ENCODE measurements at places on chromosomes 3 and 15.

- no peak for DNase-seq
Observed at GRCh38 chr15:83163032-83163431, 44.6 kb downstream of the HDGFL3 start.

DNA sequence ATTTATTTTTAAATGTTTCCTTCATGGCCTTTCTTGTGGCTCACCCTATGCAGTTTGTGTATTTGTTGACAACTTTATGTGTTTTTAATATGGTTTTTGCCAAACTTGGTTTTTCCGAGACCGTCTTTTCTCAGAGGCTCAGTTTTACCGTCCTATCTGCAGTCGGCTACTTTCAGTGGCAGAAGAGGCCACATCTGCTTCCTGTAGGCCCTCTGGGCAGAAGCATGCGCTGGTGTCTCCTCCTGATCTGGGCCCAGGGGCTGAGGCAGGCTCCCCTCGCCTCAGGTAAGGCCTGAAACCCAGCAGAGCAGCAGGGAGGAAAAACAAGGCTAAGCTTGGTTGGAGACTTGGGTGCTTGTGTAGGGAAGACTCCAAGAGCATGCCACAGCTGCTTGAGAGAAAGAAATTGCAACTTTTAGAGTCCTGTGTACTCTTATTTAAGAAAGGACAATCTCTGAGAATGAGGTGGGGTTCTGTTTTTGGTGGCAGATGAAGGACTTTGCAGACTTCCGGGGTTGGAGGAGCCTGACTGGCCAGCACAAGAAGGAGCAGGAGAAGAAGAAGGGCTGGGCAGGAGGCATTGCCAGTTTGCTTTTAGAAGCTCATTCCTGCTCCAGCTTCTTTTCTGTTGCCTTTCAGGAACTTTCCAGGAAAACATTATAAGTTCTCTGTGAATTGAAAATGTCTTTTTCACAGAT lies at the start of gene TIGIT:
TSS of gene TIGIT (plus strand) at position 191 of the 698 bp plus-strand sequence. CDS start at position 225, 34 bp downstream.
- DNase-seq: no peak

DNA sequence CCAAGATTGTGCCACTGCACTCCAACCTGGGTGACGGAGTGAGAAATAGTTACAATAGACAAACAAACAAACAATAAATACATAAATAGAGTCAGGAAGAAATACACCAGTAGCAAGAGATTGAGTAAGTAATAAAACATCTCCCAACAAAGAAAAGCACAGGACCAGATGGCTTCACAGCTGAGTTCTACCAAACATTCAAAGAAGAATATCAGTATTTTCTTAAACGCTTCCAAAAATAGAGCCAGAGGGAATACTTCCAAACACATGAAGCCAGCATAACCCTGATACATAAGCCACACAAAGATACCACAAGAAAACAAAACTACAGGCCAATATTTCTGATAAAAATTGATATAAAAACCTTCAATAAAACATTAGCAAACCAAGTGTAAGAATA lies 30.7 kb upstream of the IGSF10 start:
- no peak for DNase-seq

- DNase-seq: no peak
Observed at GRCh38 chr3:134772011-134772410, 23.0 kb upstream of the EPHB1 start.

- DNase-seq: no peak
Observed at GRCh38 chr15:58288592-58288991, 143.2 kb upstream of the LIPC start.

- DNase-seq: no peak
Observed at GRCh38 chr3:193963808-193964516, 172.0 kb upstream of the HES1 start.

GRCh38 chr3:197132916-197133530 lies 103.4 kb upstream of the MELTF start:
- DNase-seq: no peak

Data from DND-41 (cell line).